ENCODE measurements at places on chromosomes 2 and 18.

DNA sequence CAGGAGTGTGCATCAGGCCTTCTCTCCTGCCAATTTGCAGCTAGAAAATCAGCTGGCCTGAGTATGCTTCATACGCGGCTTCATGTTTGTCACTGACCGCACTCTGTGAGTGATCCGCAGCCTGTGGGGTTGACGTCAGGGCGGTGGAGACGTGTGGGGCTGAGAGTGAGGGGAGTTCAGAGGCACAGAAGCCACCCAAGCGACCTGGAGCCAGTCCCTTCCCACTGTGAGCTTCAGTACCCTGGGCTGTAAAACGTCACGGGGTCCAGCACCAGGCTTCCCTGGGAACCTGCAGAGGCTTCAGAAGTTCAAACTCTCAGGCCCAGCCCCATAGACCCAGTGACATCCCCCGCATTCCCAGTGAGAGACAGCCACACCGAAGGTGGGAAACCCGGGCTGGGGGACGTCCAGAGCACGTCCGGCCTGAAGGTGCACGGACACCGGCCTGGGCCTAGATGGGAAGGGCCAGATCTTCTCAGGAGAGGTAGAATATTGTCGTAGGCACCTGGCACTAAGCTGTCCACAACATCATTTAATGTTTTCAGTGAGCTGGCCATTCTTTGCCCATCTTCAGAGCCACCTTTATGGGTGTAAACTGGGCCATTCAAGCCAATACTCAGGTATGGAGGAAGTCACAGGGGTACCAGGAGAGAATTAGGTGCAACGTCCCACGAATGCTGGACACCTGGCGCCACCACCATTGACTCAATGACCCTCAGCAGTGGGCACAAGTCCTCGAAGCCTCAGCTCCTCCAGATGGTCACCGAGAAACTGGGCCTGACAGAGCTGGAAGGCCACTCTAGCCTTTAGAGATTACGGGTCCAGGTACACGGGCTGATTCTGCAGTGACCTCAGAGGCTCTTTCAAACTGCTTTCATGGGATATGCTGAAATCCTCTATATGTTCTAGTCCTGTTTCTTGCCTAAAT, 235.6 kb upstream of the MYT1L start:
- DNase-seq = no peak

- DNase-seq = no peak
Observed at GRCh38 chr2:127139766-127140165, 32.8 kb upstream of the BIN1 start.

- no peak for DNase-seq
Observed at GRCh38 chr2:235544689-235544969, 50.8 kb downstream of the AGAP1 start.

DNA sequence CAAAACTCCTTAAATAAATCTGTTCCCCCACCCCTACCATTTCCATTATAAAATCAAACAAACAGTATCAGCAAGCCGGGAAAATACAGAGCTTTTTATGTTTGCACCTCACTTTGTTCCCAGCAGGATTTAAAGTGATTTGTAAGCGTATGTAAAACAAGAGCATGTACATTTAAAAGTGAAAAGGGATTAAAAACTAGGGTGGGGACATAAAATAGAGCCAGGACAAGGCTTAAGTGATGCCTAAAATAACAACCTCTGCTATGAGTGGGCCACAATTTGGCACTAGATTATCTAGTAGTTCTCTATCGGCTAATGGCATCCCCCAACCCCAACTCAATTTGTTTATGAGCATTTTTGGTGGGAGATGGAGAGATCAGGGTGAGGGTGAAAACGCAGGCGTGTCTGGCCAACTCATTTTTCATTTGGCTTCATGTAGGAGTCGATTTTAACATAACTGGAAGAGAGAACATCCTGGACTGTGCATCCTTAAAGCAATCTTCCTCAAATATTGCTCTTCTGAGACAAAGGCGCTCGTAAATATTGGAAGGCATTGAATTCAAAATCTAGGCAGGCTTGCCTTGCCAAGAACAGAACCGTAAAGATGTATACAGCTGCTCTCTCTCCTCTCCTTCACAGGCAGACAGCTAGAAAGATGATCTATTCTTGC, 34.5 kb upstream of the TSPYL6 start:
- peak; percentile 31 for DNase-seq

- DNase-seq = no peak
Observed at GRCh38 chr2:125092276-125093009, 1067.4 kb downstream of the CNTNAP5 start.

GRCh38 chr2:155703917-155704316, 628.6 kb downstream of the NR4A2 start:
- no peak for DNase-seq

- DNase-seq = peak; percentile 14
Observed at GRCh38 chr2:157785200-157785599, 90.9 kb downstream of the ACVR1 start.

- DNase-seq = no peak
Observed at GRCh38 chr2:151771599-151772358, 37.5 kb upstream of the NEB start.

- DNase-seq = no peak
Observed at GRCh38 chr2:55926246-55926645, 2.7 kb upstream of the EFEMP1 start.

DNA sequence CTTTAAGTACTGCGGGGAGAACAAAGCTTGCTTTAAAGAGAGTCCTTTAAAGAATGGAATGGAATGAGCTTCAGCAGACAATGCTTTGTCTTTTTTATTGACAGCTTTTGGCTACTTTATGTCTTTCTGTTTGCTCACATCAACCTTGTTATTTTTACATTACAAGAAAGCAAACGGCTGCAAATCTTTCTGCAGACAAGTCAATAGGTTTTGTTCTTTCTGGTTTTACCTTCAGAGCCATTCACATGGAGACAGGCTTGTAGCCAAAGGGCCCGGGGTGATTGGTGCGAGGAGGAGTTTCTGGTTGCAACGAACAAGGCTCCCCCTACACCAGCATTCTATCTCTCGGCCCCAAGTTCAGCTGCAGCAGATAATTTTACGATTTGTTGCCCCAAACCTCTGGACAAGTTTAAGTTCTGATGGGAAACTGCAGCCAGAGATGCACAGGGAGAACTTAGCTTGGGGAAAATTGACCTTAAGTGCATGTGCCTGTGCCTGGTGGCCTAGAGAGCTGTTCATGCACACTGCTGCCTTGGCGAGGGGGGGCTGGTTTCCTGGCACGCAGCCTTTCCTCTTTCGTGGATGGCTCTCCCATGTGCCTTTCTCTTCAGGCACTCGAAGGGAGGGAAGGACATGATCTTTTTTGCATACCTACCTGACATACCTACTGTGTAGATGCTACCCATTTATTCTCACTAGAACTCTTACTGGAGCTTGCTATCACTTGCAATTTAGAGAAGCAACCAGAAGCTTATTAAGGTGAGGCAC, 543.2 kb downstream of the DCDC2C start:
- DNase-seq = no peak

- no peak for DNase-seq
Observed at GRCh38 chr2:141770530-141770929, 360.3 kb downstream of the LRP1B start.

DNA sequence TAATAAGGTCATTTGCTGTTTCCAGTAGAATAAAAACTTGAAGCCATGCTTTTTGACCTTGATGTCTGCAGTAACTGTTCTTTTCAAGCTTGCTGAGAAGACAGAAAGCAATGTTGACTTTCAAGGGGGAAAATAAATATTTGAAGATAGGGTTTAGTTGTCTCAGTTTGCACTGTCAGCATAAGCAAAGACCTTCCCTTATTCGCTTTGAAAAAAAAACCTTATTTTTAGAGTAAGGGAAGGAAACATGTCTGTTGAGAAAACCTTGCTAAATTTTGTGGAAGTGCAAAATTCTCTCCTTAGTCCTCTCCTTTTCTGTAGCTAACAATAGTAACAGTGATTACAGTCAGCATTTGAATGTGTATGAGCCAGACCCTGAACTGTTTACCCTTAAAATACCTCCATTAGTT, 43.1 kb downstream of the MAP4K4 start:
- DNase-seq = no peak

- no peak for DNase-seq
Observed at GRCh38 chr18:63197246-63197869, 122.2 kb downstream of the BCL2 start.

DNA sequence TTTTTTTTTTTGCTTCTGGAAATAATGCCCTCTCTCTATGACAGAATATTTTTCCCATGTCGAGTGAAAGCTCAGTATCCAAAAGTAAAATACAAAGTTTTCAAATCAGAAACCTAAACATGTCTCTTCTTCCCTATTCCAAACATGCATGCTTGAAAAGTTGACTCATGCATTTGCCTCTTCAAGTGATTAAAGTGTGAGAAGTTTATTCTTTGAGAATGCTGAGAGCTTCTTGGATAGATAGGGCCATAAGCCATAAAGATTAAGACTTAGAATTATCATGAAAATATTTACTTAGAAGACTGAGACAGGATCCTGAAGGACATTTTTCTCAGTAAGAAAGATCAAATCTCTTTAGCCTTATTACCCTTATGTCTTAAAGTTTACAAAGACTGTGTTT, 98.6 kb upstream of the EPB41L5 start:
- DNase-seq = no peak

DNA sequence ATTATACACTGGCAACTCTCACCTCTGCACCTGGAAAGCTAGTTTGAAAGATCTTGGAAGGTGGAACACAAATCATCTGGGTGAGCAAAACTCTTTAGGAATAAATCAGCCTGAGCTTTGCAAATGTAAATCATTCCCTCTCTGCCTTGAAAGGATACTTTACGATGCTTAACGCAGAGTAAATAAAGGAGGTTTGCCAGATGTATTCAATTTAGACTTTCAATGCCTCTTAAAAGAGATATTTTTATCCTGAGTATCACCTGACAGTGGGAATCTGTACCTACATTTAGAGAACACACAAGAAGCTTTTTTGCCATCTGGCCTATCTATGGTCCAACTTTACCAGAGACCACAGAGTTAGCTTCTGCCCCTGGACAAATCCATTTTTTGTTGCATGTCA, 983.2 kb upstream of the CDH2 start:
- no peak for DNase-seq

- DNase-seq = no peak
Observed at GRCh38 chr2:112666761-112667122, 21.0 kb downstream of the SLC20A1 start.

DNA sequence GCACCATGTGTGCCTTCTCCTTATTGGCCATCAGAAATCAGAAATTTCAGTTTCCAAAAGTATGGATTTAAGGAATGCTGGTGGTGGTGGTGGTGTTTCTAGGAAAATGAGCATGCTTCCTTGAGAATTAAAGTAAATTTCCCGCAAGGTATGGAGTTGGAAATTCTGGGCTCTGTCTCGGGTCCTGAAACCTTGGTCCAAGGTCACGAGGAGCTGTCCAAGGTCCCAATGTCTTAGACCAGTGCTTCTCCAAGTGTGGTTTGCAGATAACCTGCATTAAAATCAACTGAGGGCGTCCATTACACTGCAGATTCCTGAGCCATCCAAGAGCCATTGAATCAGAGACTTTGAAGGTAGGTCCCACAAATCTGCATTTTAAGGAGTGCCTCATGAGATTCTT, 210.9 kb upstream of the PKDCC start:
- no peak for DNase-seq

DNA sequence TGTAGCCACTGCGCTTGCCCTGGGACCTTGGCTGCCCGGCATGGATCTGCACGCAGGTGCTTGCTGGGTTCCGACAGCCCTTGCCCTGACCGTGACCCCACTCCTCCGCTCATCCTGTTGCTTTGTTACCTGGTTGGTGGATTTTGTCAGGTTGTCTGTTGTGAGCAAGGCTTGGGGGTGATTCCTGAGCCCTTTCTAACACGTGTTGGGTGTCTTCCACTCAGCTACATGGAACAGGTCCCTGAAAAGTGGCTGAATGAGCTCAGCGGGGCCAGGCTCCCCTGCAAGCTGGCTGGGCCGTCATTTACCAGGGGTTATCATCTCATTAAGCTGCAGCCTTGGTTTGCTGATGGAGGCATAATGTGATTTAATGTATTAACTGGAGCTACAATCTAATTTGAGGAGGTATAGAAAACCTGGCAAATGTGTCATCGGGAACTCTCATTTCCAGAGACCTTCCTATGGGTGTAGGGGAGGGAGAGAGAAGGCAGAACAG, 24.6 kb downstream of the RAMP1 start:
- DNase-seq = no peak

DNA sequence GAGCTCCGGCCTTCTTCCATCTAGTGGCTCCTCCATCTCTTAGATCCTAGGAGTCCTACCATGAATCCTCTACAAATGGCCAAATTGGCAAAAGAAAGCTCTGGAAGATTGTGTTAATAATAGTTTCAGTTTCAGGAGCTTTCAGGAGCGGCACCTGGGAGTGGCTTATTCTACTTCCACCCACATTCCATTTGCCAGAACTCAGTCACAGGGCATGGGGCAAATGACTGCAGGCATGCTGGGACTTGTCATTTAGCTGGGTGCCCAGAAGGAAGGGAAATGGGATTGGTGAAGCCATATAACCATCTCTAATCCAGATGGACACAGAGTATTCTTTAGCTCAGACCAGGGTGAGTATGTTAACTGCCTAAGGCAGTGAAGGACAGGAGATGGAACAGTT, 3.6 kb upstream of the LRATD1 start:
- no peak for DNase-seq

- no peak for DNase-seq
Observed at GRCh38 chr18:56492136-56492535, 146.3 kb downstream of the TXNL1 start.

DNA sequence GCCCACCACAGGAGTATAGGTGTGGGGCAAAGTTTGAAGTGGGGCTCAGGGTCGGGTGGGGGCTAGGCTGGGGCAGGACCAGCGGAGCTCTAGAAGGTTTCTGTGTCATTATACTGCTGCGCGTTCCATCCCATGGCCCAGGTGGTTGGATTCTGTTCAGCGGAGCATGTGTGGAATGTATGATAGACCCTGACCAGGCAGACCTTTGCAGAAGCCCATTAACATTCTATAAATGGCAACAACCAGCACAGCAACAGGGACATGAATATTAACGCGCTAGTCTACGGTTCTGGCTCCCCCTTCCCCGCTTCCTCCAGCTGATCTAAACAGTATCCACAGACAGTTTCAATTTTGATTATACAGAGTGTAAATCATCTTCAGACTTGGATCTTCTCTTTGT, 4.1 kb upstream of the PRKCE start:
- peak; percentile 28 for DNase-seq

- peak; percentile 50 for DNase-seq
Observed at GRCh38 chr2:179263015-179263414, 1.6 kb downstream of the SESTD1 start.

GRCh38 chr2:123128951-123129350, 896.1 kb upstream of the CNTNAP5 start:
- DNase-seq = no peak

DNA sequence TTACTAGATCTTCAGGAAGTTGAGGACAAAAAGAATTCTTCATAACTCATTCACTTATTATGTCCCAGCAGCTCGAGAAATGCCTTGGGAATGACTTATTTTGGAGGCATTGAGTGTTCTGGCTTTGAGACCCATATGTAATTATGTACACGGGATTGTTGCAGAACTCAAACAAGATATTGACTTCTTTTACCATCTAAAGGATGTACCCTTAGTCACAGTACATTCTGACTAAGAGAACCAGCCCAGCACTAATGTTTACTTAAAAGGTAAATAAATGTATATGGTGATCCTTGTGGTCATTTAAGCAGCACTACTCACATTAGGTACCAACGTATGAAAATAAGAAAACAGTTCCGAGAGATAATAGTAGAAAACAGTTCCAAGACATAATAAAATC, 268.9 kb downstream of the ADCYAP1 start:
- no peak for DNase-seq

Measured in brain (organoid and tissue), 16 donors.